Substantia nigra (tissue), 51 donors: ENCODE measurements at places on chromosomes 3 and 15.

DNA sequence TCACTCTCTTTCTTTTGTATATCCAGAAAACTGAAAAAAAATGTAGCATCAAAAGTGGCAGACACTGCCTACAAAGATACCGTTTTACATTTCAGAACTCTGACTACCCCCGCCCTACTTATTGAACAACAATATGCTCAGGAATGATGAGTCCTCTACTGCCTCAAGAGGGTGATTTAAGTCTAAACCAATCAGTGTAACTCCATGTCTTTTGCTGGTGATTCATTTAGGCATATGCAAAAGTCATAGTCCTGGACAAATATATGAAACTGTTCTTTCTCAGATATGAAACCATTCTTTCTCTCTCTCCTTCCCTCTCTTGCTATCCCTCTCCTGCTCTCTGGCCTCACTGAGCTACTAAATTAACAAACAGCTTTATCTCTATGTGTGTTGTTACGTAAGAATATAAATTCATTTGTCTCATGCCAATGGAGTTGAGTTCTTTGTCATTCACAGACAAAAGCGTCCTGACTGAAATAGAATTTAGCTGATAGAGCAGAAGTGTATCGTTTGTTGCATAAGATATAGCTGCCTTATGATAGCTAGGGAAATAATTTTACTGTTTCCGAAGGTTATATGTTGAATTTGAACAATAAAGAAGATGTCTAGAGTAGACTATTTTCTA lies 133.7 kb upstream of the OSTN start:
- no peak for DNase-seq

- peak; percentile 9 for DNase-seq
Observed at GRCh38 chr15:45634432-45635190, at the start of gene SQOR. Gene SQOR, plus strand, starts transcription at chr15:45635029. Its CDS starts 23,895 bp downstream, at chr15:45658924.

- no peak for DNase-seq
Observed at GRCh38 chr3:181637056-181637455, 74.7 kb upstream of the SOX2 start.

- no peak for DNase-seq
Observed at GRCh38 chr3:53184701-53185100, 23.7 kb downstream of the PRKCD start.

- no peak for DNase-seq
Observed at GRCh38 chr3:161284989-161285388, 63.9 kb downstream of the NMD3 start.

DNA sequence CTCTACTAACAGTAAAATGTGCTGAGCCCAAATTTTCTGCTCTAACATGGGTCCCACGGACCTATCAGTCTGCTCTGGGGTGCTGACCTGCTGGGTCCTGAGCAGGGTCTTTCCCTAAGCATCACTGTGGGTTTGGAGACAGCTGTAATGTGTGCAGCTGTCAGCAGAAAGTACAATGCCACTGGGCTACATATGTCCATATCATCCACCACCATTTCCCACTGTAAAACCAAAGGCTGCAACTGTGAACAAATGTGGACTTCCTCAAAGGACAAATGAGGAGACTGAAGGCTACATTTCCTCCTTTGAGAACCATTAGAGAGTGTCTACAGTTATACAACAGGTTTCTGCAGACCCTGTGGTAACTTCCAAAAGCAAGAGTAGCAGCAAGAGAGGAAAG lies 33.8 kb upstream of the IP6K2 start:
- DNase-seq: no peak

- no peak for DNase-seq
Observed at GRCh38 chr3:188476935-188477334, 323.0 kb downstream of the LPP start.

GRCh38 chr3:3288255-3288654 lies 108.8 kb upstream of the CRBN start:
- no peak for DNase-seq

DNA sequence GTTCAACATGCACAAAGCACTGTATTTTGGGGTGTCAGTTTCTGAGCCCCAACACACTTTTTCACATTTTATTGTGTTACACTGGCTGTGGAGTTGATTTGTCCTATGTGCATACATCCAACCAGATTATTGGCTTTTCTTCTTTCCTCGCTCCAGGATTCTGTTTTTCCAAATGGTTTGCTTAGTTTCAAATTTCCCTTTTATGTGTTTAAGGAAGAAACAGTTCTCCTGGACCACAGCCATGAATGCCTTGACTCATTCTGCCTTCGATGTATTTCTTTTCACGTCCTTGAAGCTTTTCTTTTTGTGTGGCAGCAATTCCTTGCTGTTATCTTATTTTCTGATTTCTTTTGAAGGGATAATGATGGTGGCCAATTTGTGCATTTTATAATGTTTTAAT lies 53.8 kb downstream of the CACNA2D3 start:
- no peak for DNase-seq

DNA sequence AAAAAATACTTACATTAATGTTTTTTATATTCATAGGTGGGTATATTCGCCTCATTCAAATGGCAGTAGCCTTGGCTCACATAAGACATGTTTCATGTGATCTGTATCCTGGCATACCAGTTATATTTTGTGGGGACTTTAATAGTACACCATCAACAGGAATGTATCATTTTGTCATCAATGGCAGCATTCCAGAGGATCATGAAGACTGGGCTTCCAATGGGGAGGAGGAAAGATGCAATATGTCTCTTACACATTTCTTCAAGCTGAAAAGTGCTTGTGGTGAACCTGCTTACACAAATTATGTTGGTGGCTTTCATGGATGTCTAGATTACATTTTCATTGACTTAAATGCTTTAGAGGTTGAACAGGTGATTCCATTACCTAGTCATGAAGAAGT lies 3.5 kb downstream of the PDE12 start:
- no peak for DNase-seq

GRCh38 chr3:16060945-16061344 lies 113.5 kb upstream of the GALNT15 start:
- no peak for DNase-seq

GRCh38 chr3:147757866-147758265 lies 348.7 kb downstream of the ZIC1 start:
- DNase-seq: no peak

GRCh38 chr3:63940389-63940757 lies 28.2 kb upstream of the SCAANT1 start:
- no peak for DNase-seq

GRCh38 chr3:33360136-33360825 lies 79.9 kb downstream of the UBP1 start:
- DNase-seq: no peak

- no peak for DNase-seq
Observed at GRCh38 chr3:64011685-64012084, 11.6 kb downstream of the PSMD6 start.

DNA sequence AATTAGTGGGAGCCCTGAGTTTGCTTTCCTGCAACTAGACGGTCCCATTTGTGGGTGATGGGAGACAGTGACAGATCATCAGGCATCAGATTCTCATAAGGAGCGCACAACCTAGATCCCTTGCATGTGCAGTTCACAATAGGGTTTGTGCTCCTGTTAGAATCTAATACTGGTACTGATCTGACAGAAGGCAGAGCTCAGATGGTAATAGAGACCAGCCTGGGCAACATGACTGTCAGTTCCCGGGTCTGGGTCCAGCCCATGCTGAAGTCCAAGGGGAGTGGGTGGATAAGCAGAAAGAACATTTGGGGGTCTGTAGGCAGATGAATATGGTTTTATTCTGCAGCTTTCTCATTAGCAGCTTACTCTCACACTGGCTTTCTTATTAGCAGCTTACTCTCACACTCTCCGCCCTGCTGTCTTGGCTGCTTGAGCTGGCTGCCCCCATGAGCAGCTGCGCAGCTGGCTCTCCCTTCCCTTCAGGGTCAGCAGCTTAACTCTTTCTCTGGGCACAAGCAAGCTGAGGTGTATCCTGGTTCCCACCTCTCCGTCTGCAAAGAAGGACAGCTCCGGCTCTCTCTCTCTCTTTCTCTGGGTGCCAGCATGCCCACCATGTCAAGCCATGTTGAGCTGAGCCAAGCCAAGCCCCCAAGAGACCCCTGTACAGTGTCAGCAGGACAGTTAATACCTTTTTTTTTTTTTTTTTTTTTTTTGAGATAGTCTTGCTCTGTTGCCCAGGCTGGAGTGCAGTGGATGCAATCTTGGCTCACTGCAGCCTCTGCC lies 46.5 kb downstream of the KLHDC8B start:
- peak; percentile 17 for DNase-seq

DNA sequence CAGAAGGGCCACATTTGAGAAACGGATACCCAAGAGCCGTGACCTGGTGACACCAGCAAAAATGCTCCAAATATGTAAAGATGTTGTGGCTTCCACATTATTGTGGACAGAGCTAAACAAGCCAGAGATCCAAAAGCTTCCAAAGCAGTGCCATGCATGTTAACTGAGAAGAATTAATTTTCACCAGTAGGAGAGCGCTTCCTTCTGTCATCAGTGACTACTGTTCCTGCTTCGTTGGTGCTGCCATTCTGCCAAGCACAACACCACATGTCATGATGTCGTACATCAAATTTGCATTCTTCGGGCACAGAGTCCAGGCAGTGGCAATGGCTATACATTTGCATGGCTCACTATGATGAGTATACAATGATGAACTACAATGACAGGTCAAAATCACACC lies 19.1 kb upstream of the CHST2 start:
- DNase-seq: no peak

DNA sequence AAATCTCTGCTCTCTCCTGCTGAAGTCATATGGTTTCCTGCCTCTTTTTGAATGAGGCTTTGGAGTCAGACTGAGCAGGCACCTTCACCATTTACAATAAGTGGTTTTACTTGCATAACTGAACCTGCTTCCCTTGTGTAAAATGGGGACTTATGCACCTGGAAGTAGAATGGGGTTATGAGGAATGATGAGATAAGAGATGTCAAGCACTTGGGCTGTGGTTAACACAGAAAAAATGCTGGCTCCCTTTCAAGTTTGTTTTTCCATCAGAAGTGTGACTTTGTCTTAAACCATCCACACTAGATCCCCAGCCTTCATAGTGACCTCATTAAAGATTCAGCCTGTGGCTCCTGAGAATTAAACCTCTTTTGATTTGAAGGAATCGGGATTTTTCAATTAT lies 5.2 kb downstream of the EXOSC7 start:
- no peak for DNase-seq

DNA sequence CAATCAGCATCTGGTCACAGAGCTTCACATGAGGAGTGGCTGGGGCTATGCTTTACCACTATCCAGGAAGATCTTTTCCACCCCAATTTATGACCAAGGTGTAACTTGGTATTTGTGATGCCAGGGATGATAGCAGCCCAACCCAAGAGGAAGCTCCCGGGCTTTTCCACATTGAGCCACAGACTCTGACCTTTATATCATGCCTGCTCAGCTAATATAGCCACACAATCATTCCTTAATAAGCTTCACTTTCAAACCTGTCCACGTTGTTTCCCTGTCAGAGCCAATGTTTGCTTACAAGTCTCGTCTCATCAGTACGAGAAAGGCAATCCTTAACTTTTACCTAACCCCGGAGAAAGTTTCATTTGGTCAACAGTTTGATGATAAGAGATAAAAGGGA lies 330.9 kb downstream of the SHQ1 start:
- DNase-seq: no peak

DNA sequence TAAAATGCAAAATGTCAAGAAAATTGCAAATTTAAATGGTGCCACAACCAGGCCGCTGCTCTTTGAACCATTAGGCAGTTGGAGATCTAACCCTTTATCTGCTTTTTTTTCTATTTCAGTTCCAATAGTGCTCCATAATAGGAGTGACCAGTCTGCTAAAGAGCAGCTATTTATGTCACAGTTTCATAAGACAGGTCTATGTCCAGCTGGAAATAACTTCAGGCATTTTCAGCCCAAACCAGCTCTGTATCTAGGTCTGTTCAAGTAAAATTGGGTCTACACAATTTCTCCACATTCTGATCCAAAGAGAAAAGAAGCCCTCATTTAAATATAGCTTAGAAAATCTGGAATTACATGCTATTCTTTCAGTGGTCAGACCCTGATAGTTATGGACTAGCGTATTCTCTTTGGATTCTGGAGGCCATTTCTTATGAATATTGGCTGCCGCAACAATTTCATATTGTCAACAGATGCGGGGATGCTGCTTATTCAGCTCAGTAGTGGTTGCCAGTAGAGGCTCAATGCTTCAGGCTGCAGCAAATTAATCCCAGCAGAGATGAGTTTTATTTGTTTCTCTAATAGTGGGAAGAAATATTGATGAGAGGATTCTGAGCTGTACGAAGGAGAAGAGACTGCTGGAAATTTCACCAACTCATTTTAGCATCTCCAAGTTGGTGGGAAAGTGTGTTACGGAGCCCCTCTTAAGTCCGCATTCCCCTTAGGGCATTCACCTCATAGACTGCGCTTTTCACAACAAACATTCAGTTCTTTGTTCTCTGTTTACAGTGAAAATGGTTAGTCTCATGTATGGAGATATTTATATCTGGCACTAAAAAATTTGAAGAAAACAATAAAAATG lies 887.0 kb downstream of the ROBO1 start:
- DNase-seq: no peak

DNA sequence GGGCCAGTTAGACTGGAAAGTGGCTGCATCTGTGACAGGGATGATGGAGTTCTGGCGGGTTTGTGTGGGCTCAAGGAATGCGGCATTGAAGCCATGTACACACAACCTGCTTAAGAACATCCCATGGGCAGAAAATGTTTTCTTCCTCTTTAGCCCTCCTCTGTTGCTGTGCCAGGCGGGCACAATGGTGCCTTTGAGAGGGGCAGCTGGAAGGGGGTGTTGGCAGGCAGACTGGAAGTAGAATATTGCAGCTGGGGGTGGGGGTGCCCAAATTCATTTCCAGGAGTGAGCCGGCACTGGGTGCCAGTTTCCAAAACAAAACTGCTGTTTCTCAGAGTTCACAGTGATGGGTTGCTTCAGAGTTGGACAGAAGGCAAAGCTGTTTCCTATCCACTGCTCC lies 91.8 kb upstream of the ETV5 start:
- peak; percentile 41 for DNase-seq

- DNase-seq: no peak
Observed at GRCh38 chr3:186612721-186613636, at the start of gene AHSG. Gene AHSG, plus strand, starts transcription at chr3:186613060. Its CDS starts 82 bp downstream, at chr3:186613142.

- no peak for DNase-seq
Observed at GRCh38 chr15:69760258-69760845, 307.7 kb downstream of the RPLP1 start.

DNA sequence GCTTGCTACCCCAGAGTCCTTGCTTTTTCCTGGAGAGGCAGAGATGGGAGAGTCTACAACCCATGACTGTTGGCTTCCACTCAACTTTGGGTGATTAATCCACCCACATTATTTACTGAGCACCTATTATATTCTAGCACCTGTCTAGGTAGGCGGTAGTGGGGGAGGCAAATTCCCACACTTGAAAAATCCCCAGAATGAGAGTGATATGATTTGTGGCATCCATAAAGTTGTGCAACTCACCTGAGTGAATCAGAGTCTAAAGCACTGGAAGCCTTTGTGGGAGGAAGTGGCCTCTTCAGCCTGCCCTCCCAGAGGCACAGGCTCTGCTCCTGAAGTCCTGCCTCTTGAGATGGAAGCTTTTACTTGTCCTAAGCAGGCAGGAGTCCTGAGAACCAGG lies 40.4 kb upstream of the CTNNB1 start:
- DNase-seq: no peak
